H4 (cell line): ENCODE measurements at places on chromosomes 7 and 10. TPM values are rescaled to one million over a fixed set of nuclear protein-coding genes. Genes with fewer than 3 reads are reported as not detected.

The ELAPOR2 gene
- total RNA-seq = 9.5 TPM in 2 replicates

The XRCC2 gene
- 4.4 and 6.8 TPM in 2 replicates for total RNA-seq

The TSPAN14 gene
- total RNA-seq = 16.2 and 16.4 TPM in 2 replicates

The MEST gene
- 0.06 TPM in 1 of 2 replicates, not detected in the other for total RNA-seq

The GPER1 gene
- 0.97 and 1.5 TPM in 2 replicates for total RNA-seq
